ENCODE measurements at places on chromosomes 6 and 20.
A peak's percentile ranks its signal among the peaks of the same experiment; 100 is the strongest.

DNA sequence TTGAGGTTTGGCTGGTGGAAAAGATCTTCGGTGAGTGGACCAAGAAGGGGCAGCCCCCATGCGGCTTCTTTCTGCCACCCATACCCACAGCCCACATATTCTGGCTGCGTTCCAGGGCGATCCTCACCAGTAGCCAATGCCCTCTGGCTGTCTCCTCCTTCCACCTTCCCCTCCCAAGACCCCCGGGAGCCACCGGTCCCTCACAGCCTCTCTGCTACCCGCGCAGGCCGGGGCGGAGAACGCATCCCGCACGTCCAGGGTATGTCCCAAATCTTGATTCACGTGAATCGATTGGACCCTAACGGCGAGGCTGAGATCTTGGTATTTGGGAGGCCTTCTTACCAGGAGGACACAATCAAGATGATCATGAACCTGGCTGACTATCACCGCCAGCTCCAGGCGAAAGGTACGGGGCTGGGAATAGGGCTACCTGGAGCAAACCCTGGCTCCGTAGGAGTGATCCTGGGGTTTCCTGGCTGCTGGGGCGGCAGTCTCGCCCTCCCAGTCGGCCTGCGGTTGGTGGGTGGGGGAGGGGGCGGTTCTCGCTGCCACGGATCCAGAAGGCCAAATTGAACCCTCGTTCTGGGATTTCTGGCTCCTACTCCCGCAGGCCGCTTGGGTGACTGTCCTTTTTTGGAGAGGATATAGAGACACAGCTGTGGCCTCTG, 545 bp downstream of the KHDC3L start:
- no peak for DNase-seq

DNA sequence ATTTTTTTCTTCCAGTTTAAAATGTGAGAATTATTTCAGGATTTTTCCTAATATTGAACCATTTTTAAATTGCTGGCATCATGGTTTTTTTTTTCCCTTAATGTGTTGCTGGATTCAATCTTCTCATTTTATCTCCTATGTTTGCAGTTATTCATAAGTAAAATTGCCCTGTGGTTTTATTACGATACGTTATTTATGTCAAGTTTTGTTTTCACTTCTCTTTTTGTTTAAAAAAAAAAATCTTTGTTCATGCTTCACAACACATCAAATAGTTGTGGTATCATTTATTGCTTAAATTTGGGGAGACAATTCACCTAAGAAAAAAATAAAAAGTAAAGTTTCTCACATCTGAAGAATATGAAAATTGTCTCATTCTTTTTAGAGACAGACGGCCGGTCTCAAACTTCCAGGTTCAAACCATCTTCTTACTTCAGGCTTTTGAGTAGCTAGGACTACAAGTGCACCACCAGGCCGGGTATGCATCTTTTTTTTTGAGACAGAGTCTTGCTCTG, 239.3 kb upstream of the ID4 start:
- DNase-seq = no peak

GRCh38 chr20:11337361-11338130, 580.1 kb upstream of the BTBD3 start:
- no peak for DNase-seq

GRCh38 chr6:101226677-101227135, 166.8 kb upstream of the GRIK2 start:
- no peak for DNase-seq

- no peak for DNase-seq
Measured at GRCh38 chr20:38157635-38158495, 7.2 kb downstream of the TGM2 start.

GRCh38 chr6:5747379-5747778, 259.3 kb downstream of the NRN1 start:
- DNase-seq = no peak

DNA sequence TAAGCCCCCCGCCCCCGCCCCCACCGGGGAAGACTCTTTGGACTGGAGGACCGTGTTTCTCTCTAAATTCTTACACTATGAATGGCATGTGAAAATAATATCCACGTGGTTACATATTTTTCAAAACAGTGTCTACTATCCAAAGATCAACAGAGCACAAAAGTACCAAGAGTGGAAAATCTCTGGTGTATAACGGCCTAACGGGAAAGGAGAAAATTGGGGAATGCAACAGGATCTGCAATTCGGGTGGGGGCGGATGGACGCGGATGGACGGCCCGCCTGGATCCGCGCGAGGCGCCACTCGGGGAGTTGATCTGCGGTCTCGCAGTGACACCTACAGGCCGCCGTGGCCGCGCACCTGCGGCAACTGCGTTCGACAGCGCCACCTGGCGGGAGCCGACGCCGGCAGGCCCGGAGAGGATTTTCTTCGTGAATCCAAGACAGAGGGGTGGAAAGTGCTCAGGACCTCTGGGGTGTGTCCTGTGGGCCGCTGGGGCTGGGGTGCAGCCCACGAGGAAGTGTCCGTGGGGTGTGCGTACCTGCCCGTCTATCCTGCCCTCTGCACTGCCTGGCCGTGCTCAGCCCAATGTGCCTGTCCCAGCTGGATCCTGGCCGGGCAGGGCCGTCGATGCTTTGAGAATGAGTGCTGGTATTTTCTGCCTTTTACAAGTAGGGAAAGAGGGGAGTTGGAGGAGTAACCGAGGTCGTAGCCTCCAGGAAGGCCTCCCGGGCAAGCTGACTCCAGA, 18.6 kb downstream of the ANKRD60 start:
- DNase-seq = peak; percentile 48

GRCh38 chr6:63307581-63308246, 12.1 kb downstream of the LGSN start:
- no peak for DNase-seq

DNA sequence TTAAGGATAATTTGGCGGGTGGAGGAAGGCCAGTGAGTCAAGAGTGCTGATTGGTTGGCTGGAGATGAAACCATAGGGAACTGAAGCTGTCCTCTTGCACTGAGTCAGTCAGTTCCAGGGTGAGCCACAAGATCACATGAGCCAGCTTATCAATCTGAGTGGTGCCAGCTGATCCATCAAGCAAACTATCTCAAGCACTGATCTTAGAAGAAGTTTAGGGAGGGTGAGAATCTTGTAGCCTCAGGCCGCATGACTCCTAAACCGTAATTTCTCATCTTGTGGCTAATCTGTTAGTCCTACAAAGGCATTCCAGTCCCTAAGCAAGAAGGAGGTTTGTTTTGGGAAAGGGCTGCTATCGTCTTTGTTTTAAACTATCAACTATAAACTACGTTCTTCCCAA, 954.3 kb downstream of the KIF16B start:
- no peak for DNase-seq

GRCh38 chr20:50578778-50579165, 68.6 kb downstream of the PTPN1 start:
- DNase-seq = no peak

DNA sequence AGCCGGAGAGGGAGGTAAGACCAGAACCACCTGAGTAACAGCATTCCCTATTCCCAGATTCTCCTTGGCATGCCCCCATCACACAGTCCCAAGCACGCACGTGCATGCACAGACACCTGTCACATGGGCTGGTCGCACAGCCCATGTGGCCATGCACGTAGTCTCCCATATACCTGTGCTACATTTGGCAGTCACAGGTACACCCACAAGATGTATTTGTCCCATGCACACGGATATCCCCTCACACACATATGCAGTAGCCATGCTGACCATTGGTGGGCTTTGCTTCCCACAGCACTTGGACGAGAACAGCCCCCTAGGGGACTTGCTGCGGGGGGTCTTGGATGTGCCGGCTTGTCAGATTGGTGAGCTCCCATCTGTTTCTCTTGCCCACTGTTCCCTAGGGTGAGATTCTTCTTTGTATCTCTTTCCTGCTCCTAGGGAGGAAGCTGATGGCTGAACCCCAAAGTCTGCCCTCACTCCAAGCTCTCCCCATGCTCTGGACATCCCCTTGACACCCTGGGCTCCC, 31.9 kb downstream of the PLCG1 start:
- no peak for DNase-seq

GRCh38 chr6:85134172-85134571, 315.7 kb upstream of the NT5E start:
- no peak for DNase-seq

- no peak for DNase-seq
Measured at GRCh38 chr6:91240878-91241603, 654.2 kb upstream of the MAP3K7 start.

DNA sequence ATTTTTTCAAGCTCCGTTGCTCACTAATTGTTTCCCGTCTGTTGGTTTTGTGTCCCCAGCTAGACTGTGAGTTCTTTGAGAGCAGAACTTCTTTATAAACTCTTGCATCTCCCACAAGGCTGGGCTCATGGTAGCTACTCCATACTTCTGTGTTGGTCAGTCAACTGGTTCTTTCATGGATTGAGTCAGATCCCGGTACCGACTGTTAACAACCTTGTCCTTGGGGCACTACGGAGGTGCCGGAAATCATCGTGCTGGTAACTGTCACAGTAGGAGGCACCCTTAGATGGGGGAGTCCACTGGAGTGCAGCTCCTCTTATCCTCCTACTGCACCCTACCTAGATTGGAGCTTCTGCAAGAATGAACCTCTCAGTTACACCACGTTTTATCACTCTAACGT, 8.6 kb upstream of the STX16 start:
- no peak for DNase-seq

DNA sequence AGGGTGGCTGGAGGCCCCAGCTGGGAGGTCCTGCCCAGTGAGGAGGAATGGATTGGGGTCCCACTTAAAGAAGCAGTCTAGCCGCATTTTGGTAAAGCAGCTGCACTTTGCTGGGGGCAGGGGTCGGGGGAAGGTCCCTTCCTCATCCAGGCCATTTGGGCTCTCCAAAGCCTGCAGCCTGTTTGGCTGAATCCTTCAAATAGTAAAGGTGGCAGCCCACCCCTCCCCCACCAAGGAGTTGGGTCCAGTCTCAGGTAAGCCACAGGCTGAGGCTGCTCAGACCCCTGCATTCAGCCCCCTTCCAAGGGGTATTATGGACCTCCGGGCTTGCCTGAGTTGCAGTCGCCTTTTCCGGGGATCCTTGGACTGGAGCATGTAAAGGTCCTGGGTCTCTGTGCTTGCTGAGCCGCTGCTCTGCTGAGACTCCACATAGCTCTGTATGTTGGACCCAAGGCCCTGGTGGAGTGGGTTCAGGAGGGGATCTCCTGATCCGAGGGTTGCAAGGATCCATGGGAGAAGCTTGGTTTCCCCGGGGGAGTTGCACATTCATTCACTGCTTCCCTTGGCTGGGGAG, 417.4 kb downstream of the KHDRBS2 start:
- DNase-seq = no peak

- no peak for DNase-seq
Measured at GRCh38 chr6:22764496-22764895, 195.1 kb downstream of the HDGFL1 start.

- DNase-seq = no peak
Measured at GRCh38 chr6:98880486-98880885, 46.1 kb downstream of the POU3F2 start.

DNA sequence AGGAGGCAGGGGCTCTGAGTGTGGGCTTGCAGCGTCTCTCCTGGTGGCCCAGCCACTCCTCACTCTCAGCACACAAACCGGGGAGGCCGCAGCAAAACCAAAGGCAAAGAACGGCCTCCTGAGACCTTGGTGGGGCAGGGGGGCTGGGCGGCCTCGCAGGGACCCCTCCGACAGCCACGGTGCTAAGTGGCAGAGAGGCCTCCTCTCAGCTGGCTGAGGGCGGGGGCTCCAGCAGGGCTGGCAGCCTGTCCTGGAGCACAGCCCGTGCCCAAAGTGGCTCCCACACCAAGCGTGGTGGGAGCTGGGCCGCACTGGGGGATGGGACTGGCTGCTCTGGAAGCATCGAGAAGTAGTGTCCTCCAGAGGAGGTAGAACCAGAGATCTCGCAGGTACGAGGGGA, 334.4 kb downstream of the QKI start:
- DNase-seq = no peak

- no peak for DNase-seq
Measured at GRCh38 chr6:53818858-53819609, 24.2 kb downstream of the LRRC1 start.

- no peak for DNase-seq
Measured at GRCh38 chr20:34403908-34404307, 40.8 kb downstream of the ITCH start.

DNA sequence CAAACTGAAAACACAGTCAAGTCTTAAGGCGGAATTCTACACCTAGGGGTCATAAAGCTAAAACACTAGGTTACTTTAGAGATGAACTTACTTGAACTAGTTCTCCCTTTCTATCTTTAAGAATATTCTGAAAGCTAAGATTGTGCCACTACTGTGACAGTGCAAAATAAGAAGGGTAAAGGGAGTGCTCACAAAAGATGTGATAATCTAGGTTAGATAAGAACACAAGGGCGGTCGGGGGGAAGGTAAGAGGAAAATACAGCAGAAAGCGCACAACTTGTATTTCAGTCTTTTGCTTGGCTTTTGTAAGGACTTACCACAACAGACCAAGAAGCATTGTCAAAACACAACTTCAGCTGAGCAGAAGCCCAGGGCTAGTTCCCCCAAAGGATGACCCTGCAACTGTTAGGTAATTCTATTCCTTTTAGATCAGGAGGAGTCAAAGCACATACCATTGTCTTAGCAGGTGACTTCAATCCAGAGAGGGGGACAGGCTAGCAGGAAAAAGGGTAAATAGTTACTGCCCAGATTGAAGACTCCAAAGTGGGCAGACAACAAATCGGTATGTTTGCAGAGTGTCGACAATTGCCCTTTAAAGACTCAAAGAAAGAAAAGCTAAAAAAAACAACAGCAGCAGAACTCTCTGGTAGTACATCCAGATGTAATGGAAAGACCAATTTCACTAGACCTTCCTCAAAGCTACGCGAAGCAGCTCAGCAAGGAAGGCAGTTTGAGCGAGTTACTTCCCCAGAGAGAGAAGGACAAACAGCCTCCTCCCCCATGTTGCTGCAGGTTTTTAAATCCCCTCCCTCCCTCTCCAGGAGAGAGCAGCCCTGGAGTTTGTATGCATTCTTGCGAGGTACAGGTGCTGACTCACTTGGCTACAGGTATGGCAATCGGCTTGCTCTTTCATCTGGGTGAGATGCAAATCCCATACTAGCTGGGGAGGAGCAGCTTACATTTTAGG, 59.0 kb downstream of the RIPOR2 start:
- DNase-seq = no peak

GRCh38 chr6:14665827-14666724, 548.5 kb downstream of the CD83 start:
- no peak for DNase-seq

- DNase-seq = no peak
Measured at GRCh38 chr20:18056174-18057100, 1.3 kb downstream of the OVOL2 start.

GRCh38 chr6:42394881-42395620, 56.7 kb downstream of the TRERF1 start:
- no peak for DNase-seq

DNA sequence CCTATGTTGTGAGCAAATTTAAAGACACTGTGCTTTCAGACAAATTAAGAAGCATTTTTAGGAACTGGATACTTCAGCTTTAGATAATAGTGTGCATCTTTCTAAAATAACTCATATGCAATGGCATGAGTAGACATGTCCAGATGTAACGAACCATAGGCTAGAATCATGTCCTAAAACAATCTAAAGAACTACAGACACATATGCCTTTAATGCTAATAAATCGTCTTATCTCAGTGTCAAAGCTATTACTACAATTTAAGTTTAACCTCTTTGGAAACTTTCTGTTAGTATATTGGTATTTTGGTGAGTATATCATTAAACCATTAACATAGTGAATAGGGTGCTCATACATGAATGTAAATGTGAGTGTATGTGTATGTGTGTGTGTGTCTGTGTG, 908.5 kb upstream of the FLRT3 start:
- DNase-seq = no peak

GRCh38 chr6:81820980-81821379, 68.5 kb upstream of the TENT5A start:
- no peak for DNase-seq

GRCh38 chr20:61830241-61830930, 235.3 kb downstream of the TAF4 start:
- no peak for DNase-seq

All from anterior cingulate cortex (tissue), 58 donors.